ENCODE measurements at places on chromosomes 3 and 15.

DNA sequence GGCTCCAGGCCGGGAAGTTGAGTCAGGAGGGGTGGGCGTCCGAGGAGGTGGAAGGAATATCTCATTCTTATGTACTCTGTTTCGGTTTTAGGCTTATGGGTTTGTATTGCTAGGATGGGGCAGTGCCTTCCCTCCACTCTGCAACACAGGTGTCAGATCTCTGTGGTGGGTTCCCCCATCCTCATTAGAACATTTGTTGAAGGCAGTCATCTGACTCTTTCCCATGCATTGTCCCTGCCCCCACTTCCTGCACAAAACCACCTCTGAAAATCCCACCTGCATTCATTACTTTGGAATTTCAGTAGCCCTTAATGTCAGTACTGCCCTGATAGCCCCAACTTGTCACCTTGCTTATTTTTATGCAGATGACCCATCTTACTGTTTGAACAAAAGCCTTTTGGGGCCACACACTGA, 29.5 kb downstream of the GYG1 start:
- DNase-seq: no peak

GRCh38 chr3:45113625-45114050, 32.5 kb downstream of the CDCP1 start:
- DNase-seq: no peak

GRCh38 chr3:135324301-135324700, 529.2 kb downstream of the EPHB1 start:
- no peak for DNase-seq

DNA sequence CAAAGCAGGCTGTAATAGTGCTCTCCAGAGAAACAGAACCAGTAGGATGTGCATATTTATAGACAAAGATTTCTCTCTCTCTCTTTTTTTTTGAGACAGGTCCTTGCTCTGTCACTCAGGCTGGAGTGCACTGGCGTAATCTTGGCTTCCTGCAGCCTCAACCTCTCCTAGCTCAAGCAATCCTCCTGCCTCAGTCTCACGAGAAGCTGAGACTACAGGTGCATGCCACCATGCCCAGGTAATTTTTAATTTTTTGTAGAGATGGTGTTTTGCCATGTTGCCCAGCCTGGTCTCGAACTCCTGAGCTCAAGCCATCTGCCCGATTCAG, 67.1 kb upstream of the CHD2 start:
- no peak for DNase-seq

DNA sequence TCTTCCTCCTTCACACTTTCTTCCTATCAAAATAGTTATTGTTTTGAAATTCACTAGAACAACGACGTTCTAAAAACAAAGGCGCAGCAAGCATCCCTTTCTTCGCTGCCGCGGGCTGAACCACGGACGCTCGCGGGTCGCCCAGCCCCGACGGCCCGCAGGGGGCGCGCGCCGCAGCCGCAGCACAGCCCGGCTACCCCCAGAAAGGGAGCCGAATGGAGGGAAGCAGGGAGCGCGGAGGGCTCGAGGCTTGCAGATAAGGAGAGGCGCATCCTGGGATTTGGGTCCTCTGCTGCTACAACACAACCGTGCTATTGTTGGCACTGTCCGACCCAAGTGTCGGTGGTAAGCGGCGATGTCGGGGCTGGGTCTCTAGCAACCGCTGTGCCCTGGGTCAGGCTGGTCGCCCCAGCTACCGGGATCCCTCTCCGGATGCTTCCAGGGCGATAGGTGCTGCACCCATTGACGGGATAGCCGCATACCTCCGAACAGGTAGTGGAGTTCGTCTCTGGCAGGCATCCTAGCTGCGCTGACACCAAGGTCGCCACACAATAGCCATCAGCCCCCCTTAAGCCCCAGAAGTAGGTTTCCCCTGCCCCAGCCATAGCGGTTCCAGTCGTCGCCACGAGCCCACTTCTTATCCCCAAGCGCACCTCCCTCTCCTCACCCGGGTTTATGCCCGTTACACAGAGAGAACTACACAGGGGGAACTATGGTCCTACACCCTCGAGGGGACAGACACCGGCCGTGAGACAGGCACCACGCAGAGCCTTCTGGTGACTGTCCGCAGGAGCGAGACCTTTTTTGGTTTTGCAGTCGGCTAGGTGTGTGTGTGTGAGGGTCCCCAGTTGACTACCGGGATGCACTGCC, 6.0 kb downstream of the ONECUT1 start:
- DNase-seq: peak; percentile 24

GRCh38 chr15:42218953-42219592, 11.0 kb upstream of the VPS39 start:
- DNase-seq: no peak

DNA sequence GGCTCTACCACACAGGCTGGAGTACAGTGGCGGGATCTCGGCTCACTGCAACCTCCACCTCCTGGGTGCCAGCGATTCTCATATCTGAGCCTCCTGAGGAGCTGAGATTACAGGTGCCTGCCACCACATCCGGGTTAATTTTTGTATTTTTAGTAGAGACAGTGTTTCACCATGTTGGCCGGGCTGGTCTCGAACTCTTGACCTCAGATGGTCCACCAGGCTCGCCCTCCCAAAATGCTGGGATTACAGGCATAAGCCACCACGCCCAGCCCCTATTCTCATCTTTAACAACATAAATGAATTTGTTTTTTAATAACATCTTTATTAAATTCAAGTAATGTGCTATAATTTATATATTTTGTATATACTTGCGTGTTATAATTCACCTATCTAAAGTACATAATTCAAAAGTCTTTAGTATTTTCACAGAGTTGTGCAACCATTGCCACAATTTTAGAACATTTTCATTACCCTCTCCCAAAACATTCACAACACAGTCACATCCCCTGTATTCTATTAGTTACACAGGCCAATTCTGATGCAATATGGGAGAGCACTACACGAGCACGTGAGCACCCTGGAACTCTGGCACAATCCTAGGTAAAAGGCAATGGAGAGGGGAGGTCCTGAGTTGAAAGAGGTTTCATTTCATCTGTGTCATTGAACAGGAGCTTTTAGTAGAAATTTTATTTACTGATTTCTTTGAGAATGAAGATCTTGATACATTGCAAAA, 21.2 kb upstream of the MTMR14 start:
- DNase-seq: no peak

- DNase-seq: no peak
Observed at GRCh38 chr3:125059488-125060245, 3.9 kb upstream of the HEG1 start.

DNA sequence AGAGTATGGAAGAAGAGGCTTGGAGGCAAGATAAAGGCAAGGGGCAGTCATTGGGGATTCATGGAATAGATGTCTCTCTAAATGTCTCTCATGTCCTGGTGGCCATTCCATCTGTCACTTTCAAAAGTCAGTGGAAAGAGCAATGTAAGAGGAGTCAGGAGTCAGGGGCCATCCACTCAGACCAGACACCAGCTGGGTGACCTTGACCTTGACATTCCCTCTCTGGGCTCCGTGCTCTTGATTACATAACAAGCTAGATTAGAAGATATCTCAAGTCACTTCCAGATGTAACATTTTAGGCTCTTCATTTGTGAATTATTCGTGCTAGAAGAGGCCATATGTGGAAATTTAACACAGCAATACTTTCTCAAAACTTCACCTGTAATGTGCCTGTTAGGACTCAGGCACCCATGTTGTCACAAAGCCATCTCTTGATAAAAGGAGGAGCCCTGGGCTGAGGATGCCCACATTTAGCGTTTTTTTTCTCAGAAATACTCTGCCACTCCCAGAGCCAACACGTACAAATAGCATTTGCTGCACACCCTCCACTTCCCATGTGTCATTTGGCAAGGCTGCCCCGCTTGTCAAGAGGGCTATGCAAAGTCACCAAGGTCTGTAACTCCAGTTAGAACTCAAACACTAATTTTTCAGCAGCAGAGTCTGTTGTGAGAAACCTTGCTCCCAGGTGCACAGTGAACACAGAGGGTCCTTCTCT, 321.7 kb downstream of the RORA start:
- no peak for DNase-seq

All from activated T-cell treated with anti-CD3 and anti-CD28 coated beads for 4 hours (primary cell).